ENCODE measurements at places on chromosomes 12 and 14.

- DNase-seq = no peak
Observed at GRCh38 chr14:85595981-85596380, 66.0 kb downstream of the FLRT2 start.

DNA sequence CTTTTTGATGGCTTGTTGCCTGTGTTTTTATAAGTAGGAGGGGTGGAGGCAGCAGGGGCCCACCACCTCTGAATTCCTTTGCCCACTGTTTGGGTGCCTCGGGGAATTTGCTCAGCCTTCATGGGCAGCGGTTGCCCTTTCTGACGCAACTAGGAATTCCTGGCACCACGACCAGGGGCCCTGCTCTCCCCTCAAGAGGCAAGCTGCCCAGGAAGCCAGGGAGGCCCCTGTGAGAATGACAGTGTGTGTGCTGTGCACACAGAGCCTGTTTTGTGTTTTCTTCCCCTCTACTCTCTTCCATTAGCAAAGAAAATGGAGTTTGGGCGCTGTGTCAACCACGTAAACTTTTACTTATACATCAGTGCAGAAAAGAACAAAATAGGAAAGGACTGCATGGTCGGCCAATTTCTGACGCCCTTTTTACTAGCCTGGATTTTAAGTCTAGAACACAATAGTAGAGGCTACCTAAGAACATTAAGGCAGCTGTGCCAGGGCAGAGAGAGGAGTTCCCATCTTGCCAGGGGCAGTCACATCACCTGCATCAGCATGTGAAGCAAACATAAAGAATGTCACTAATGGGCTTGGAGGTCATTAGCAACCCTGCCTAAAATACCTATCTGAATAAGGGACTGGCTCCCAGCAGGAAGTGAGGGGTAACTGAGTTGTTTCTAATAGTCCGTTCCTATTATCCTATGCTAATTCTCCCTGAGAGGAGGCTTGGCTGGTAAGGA lies 17.9 kb upstream of the PTGR2 start:
- DNase-seq = no peak

DNA sequence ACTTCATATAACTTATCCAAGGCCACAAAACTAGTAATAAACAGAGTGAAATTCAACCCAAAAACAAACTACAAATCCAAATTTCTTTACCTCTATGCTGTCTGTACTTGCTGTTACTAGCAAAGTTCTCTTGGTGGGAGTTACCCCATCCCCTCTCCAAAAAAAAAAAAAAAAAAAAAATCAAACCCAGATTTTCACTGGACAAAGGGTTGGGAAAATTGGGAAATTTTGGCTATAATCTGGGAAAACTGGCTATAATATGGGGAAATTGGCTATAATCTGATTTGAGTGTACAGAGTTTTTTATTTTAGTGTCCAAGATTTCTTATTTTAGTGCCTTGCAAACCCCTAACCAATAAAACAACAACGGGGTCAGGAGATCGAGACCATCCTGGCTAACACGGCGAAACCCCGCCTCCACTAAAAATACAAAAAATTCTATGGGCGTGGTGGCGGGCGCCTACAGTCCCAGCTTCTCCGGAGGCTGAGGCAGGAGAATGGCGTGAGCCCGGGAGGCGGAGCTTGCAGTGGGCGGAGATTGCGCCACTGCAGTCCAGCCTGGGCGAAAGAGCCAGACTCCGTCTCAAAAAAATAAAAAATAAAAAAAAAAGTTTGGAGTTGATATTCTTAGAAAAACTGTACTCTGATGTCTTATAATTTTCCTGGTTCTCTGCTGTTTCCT lies 148.4 kb downstream of the CHST11 start:
- DNase-seq = no peak

DNA sequence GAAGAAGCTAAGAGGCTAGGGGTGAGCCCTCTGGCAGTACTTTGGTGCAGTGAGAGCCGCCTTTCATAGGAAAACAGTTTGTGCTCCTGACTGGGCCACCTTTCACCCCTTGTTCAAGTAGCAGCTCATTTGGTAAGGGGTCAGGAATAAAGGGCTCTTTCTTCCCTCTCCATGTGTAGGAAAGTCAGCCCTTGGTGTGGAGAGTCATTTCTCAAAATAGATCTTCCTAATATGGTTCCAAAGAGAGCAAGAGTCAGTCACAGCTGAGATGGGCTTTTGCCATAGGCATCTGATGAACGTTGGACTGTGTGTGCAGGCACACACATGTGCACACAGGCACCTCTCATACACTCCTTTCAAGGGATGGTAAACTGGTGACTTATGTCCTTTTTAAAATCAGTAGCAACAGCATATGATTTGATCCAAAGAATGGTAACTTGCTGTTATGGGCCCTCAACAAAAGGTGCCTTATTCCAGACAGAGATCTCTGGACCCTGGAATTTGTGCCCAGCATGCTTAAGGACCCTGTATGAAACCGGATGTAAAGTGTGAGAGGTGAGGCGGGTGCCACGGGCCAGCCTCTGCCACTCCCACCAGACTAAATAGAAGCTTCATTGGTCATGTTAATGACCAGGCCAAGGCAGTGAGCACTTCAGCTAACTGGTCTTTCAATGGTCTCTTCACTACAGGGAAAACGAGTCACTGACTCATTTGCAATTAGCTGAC lies 16.7 kb upstream of the RIC8B start:
- DNase-seq = no peak

DNA sequence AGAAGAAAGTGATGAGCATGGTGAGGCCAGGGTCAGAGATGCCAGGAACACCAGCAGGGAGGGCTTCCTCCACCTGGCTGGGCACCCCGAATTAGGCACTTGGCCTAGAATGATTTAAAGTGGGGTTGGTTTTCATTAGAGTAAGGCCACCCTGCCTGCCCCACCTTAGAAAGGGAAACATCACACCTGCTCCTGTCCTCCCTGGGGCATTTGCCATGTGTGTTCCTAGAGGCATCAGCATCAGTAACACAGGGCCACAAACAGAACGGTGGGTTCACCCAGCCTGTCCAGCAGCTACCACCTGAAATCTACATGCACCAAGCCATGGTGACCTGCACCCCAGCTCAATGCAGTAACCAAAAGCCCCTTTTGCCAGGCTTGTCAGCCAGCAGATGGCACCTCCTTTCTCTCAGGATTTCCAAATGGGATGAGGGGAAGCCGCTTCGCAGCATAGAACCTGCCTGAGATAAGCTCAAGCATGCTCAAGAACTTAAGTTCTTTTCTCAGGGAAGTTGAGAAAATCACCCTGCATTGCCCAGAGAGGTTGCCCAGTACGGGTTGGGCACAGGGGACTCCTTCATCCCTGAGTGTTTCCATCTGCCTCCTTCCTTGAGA lies 338.8 kb downstream of the DPF3 start:
- DNase-seq = no peak

DNA sequence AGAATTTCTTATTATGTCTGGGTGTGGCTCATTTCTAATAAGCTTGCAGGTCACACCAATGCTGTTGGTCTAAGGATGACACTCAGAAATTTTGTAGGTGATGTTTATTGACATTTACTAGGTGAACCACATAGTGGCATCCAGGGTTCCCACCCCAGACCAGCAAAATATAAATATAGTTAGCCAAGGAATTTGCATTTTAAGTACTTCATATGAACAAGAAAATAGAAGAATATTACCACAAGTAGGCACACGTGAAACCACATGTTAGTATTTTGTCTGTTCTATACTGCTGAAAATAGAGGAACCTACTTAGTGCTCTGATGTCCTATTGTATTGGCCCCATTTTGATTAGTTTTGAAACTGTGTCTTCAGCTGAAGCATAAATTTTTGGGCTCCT lies 71.1 kb downstream of the USP15 start:
- DNase-seq = no peak

DNA sequence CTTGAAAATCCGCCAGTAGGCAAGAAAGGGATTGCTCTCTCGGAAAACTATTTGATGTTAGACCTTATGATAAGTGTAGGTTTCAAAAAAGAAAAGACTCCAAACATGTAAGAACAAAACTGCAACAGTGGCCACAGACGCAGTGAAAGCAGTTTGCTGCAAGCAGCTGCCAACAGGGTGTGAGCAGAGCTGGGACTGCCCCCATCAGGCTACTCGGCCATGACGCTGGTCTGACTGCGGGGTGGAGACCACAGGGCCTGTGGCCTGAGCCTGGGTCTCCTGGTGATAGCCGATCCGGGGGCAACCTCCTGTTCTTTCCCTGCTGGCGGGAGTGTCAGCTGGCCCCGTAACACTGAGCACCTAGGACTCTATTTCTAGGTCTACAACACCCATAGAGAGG lies 63.2 kb downstream of the AMN start:
- DNase-seq = no peak

DNA sequence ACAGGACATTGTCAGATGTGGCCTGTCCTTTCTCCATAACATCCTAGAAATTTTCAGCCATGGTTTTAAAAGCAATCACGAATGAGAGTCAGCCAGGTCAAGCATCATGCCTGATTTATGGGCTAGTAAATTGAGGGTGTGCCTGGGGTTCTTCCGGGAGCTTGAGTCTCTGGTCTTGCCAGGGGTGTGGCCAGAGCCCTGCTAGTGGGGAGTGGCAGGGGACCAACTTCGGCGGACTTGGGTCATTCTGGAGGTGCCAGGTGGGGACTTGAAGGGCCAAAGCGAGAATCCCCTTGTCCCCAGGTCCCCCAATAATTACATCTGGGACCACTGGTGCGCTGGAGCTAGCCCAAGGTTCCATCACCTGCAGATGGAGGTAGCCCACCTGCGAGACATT lies 5.7 kb downstream of the OTUB2 start:
- no peak for DNase-seq

GRCh38 chr14:103485504-103485903 lies 37.1 kb downstream of the CKB start:
- DNase-seq = no peak

GRCh38 chr14:81348061-81348460 lies 52.1 kb downstream of the STON2 start:
- no peak for DNase-seq

DNA sequence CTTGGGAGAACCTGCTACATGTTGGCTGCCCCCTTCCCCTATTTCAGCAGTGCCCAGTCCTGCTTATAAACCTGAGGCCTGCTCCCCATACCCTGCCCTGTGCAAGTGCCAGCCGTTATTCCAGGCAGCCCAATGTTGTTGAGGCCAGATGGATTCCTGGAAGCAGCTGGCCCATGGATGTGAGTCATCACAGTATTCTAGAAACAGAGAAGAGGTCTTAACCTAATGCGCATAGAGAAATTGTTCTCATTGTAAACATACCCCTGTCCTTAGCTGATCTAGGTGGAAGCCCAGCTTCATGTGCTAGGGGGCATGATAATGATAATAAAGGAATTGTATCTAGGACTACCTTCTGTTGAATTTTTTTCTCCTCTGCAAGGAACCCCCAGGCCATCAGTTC lies 69.7 kb downstream of the TSPAN11 start:
- no peak for DNase-seq

- DNase-seq = no peak
Observed at GRCh38 chr14:69327507-69327906, 67.5 kb downstream of the GALNT16 start.

GRCh38 chr14:103692159-103692558 lies 23.1 kb downstream of the XRCC3 start:
- DNase-seq = no peak

GRCh38 chr12:109286652-109287051 lies 22.4 kb downstream of the FOXN4 start:
- no peak for DNase-seq

DNA sequence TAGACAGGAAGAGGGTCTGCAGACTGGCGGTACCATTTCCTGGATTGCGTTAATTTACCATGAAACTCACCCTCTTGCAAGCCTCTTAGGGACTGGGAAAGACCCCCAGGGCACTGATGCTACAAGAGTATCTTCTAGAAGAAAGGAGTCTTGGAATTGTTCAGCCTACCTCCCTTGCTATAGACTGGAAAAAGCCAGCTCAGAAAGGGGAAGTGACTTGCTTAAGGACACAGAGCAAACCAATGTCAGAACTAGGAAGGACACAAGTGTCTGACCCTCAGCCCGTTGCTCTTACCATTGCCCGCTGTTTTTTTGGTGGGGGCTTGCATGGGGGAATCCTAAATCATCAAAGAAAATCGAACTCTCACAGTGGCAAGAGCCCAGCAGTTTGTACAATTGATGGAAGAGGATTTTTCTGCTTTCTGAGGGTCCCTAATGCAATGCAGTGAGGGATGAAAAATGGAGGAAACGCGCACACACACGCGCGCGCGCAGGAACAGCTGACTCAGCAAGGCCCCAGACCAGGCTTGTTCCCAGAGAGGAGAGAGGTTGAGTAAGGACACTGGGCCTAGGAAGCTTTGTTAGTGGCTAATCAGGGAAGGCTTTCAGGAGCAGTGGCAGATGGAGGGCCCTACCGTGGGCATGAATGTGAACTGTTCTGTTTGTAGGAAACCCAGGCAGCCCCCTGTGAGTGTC lies 50.9 kb downstream of the RIN3 start:
- DNase-seq = no peak

DNA sequence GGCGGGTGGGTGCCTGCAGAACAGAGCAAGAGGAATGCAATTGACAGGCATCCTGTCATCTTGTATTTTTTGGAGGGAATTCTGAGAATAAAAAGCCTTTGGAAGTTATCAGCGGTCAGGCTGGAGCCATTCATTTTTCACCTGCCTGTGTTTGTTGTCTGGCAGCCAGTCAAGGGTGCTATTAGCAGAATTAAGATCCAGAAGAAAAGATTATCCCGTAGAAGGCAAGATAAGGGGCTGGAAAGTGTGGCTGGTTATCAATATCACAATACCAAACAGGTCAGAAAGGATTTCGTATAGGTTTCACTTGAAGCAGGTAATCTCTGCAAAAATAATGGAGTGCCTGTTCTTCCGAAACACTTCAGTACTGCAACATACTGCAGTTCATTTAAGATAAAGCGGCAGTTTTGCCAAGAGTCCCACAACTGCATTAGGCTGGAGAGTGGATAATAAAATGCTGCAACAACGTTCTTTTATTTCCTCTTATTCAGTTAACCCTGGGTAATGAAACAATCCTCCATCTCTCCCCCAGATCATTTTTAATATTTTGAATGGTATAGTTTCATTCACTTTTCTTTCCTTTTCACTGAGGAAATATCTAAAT lies 171.2 kb upstream of the CDKN3 start:
- no peak for DNase-seq

DNA sequence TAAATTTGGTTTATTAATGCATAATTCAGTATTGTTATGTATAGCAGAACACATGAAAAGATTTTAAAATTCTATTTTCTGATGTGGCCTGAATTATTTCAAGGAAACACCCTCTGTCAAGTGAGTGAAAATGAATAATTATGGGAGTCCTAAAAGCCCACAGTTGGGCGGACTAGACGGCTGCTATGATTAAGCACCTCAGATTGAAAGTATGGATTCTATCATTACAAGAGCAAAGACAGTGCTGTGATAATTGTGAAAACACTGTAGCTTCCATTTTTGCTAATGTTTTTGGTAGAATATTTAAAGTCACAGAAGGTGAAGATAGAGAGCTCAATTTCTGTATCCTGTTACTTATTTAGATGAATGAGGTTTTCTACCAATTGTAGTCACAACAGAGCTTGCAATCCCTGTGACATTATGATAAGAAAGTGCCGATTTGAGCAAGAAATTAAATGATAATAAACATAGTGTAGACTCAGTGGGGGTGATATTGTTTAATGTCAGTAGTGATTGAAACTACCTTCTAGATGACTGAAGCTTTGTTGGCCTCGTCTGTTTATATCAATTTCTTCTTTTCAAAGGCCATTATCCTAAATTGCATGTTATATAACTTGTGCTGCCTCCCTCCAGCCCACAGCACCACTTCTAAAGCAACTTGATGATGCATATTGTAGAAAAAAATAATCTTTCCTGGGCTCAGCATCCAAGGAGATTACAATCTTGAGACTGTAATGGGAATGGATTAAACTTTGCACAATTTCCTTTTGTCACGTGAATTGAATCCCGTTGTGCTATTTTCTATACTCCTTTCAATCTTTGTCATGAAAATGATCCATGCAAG lies 359.8 kb downstream of the BTG1 start:
- no peak for DNase-seq
